Neural crest cell (in vitro differentiated cells): ENCODE measurements at places on chromosomes 16 and 17. TPM values are rescaled to one million over a fixed set of nuclear protein-coding genes. Genes with fewer than 3 reads are reported as not detected.

The YBX2 gene
- 0.54 and 0.96 TPM in 2 replicates for total RNA-seq

The PIK3R5 gene
- total RNA-seq: 0.52 and 1.4 TPM in 2 replicates

The SPATA22 gene
- not detected in 2 replicates for total RNA-seq

The HEATR9 gene
- not detected in 2 replicates for total RNA-seq

The C17orf107 gene
- 1.7 and 1.8 TPM in 2 replicates for total RNA-seq

The PTX4 gene
- 0.28 TPM in 1 of 2 replicates, not detected in the other for total RNA-seq

The KRTAP4-4 gene
- not detected in 2 replicates for total RNA-seq

The KLHL10 gene
- total RNA-seq: not detected in 2 replicates

The KRTAP1-5 gene
- not detected in 2 replicates for total RNA-seq

The MT3 gene
- not detected in 2 replicates for total RNA-seq

The C17orf100 gene
- total RNA-seq: 3.2 and 3.7 TPM in 2 replicates

The CIBAR2 gene
- total RNA-seq: not detected in 2 replicates

The NPIPA3 gene
- 1.7 TPM in 1 of 2 replicates, not detected in the other for total RNA-seq

The PYDC1 gene
- not detected in 2 replicates for total RNA-seq

The KCNJ12 gene
- 6.1 and 6.6 TPM in 2 replicates for total RNA-seq

The VAT1L gene
- total RNA-seq: 4.8 and 5.2 TPM in 2 replicates

DNA sequence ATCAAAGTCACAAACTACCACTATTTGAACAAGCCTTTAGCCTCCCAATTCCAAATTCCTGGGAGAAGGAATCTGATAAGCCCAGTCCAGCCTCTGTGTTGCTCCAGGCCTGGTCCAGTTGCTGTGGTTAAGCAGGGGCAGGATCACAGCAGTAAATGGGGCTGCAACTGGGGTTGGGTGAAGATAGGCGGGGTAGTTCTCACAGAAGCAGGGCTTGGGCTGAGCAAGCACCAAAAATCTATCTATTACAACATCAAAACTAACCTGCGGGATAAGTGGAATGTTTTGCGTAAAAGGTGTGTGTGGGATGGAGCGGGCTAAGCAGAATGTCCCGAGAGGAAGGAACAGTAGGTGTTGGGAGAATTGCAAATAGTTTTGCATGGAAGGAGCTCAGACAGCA lies 23.0 kb upstream of the RNF135 start:
- H3K27ac ChIP-seq: peak overlapping the region; percentile 48
- DNase-seq: no peak

GRCh38 chr17:77303620-77304019 lies 162.9 kb downstream of the SEC14L1 start:
- H3K4me3 ChIP-seq: no peak overlapping the region
- DNase-seq: no peak
- no peak overlapping the region for H3K27ac ChIP-seq
- H3K27me3 ChIP-seq: no peaks in the 10 kb centered on the region
- no peaks in the 10 kb centered on the region for H3K36me3 ChIP-seq

- H3K27me3 ChIP-seq: peaks cover 2% of the 10 kb centered on the region
- H3K27ac ChIP-seq: no peak overlapping the region
- peak; percentile 44 for DNase-seq
- H3K36me3 ChIP-seq: peaks cover 25% of the 10 kb centered on the region
- H3K4me3 ChIP-seq: peak overlapping the region; percentile 35
Measured at GRCh38 chr16:48353565-48354163, 31.5 kb downstream of the SIAH1 start.

DNA sequence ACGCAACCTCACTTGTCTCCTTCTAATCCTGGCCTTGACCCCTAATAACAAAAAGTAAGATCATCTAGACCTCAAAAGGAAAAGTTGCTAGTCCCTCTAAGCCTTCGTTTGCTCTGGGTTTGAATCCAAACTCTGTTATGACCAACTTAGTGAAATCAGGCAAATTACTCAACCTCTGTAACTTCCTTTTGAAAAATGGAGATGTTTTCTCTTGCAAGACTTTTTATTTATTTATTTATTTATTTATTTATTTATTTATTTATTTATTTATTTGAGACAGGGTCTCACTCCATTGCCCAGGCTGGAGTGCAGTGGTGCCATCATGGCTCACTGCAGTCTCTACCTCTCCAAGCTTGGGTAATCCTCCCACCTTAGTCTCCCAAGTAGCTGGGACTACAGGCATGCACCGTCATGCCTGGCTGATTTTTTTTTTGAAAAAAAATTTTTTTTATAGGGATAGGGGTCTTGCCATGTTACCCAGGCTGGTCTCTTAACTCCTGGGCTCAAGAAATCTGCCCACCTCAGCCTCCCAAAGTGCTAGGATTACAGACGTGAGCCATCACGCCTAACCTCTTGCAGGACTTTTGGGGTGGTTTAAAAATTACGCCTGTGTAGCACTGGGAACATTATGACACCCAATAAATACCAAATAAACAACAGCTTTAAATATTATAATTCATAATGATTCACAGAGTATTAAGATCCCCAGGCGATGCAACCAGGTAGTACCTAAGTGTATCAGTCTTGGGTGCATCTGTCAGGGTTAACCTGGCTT lies 63.4 kb downstream of the PITPNC1 start:
- H3K36me3 ChIP-seq: no peaks in the 10 kb centered on the region
- H3K27ac ChIP-seq: no peak overlapping the region
- DNase-seq: no peak
- peak overlapping the region; percentile 39 for H3K4me3 ChIP-seq

- H3K4me1 ChIP-seq: peaks cover 6% of the 10 kb centered on the region
- H3K27me3 ChIP-seq: peaks cover 80% of the 10 kb centered on the region
Measured at GRCh38 chr16:86354641-86355513, 155.4 kb upstream of the FOXF1 start.

- H3K36me3 ChIP-seq: no peaks in the 10 kb centered on the region
- H3K27ac ChIP-seq: no peak overlapping the region
- peaks cover 13% of the 10 kb centered on the region for H3K27me3 ChIP-seq
- H3K4me1 ChIP-seq: peaks cover 6% of the 10 kb centered on the region
- no peak for DNase-seq
- H3K4me3 ChIP-seq: no peak overlapping the region
Measured at GRCh38 chr17:34130544-34130943, 124.5 kb upstream of the CCL2 start.

- no peak for DNase-seq
- H3K36me3 ChIP-seq: peaks cover 7% of the 10 kb centered on the region
- H3K27ac ChIP-seq: no peak overlapping the region
- H3K4me1 ChIP-seq: no peaks in the 10 kb centered on the region
- H3K27me3 ChIP-seq: no peaks in the 10 kb centered on the region
- H3K4me3 ChIP-seq: no peak overlapping the region
Measured at GRCh38 chr17:22128171-22128570, 435.8 kb downstream of the KCNJ18 start.

GRCh38 chr16:14472357-14472756 lies 157.7 kb downstream of the PARN start:
- no peaks in the 10 kb centered on the region for H3K27me3 ChIP-seq
- no peaks in the 10 kb centered on the region for H3K4me1 ChIP-seq
- H3K4me3 ChIP-seq: no peak overlapping the region
- H3K27ac ChIP-seq: no peak overlapping the region
- no peak for DNase-seq

DNA sequence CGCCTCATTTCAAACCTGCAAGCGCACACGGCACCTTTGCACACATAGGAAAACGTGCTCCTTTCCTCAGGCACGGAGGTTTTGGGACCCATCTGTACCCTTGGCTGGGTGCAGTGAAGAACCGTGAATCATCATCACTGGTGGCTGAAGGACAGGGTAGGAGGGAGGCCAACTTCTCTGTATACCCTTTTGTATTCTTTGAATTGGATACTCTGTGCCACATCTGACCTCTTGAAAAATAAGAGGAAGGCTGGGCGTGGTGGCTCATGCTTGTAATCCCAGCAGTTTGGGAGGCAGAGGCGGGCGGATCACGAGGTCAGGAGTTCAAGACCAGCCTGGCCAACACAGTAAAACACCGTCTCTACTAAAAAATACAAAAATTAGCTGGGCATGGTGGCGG lies 11.7 kb downstream of the GPRC5B start:
- H3K27ac ChIP-seq: no peak overlapping the region
- H3K4me3 ChIP-seq: no peak overlapping the region

- H3K4me1 ChIP-seq: peaks cover 46% of the 10 kb centered on the region
- peak overlapping the region; percentile 96 for H3K4me3 ChIP-seq
- H3K36me3 ChIP-seq: peaks cover 4% of the 10 kb centered on the region
- peaks cover 23% of the 10 kb centered on the region for H3K27me3 ChIP-seq
Measured at GRCh38 chr17:38751144-38751807, 1.3 kb upstream of the PSMB3 start.

DNA sequence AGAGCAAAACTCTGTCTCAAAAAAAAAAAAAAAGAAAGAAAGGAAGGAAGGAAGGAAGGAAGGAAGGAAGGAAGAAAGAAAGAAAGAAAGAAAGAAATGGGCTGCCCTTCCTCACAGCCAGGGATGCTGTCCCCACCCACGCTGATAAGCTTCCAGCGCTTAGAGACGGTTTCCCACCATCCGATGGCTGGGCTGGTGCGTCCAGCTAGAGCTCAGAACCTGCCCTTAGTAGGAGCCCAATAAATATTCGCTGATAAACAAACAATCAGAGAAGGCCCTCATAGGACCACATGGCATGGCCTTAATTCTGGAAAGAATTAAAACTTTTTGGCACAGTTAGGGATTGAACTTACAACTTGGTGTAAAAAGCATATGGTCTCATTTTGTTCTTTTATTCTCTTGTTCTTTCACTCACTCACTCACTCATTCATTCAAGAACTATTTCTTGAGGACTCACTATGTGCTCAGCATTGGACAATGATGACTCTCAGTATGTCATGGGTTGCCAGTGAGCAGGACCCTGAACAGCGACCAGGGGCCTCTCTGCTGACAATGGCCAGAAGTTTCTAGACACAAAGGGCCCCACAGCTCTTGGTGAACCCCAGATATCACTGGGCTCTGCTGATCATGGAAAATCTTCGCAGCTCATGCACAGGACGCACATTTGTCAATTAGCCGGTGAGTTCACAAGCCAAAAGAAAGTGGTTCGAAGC lies 32.5 kb upstream of the TNRC6C start:
- no peaks in the 10 kb centered on the region for H3K36me3 ChIP-seq
- H3K27me3 ChIP-seq: peaks cover 9% of the 10 kb centered on the region
- DNase-seq: no peak
- H3K4me3 ChIP-seq: no peak overlapping the region
- H3K27ac ChIP-seq: no peak overlapping the region

DNA sequence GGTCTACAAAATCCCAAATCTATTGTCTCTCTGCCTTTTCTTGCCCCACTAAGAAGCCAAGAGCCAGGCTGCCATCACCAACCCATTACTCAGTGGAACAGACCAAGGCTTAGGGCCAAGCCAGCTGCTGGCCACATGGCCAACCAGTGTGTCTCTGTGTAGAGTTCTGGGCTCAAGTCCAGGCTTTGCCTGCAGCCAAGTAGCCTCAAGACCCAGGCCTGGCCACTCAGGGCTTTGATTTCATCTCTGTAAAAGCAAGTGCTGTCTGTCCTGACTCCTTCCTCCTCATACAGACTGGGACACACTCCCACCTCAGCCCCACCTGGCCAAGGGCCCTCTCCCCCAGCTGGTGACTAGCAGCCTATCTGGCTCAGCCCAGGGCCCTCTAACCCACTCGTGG lies 14.6 kb downstream of the SREBF1 start:
- peaks cover 8% of the 10 kb centered on the region for H3K27me3 ChIP-seq
- H3K36me3 ChIP-seq: peaks cover 9% of the 10 kb centered on the region
- DNase-seq: no peak
- peak overlapping the region; percentile 78 for H3K4me3 ChIP-seq
- peak overlapping the region; percentile 50 for H3K27ac ChIP-seq

GRCh38 chr16:54266363-54266955 lies 20.1 kb downstream of the IRX3 start:
- DNase-seq: no peak
- no peak overlapping the region for H3K4me3 ChIP-seq
- H3K36me3 ChIP-seq: no peaks in the 10 kb centered on the region
- H3K27ac ChIP-seq: no peak overlapping the region
- peaks cover 8% of the 10 kb centered on the region for H3K27me3 ChIP-seq

- H3K36me3 ChIP-seq: peaks cover 12% of the 10 kb centered on the region
- H3K27ac ChIP-seq: no peak overlapping the region
- H3K4me3 ChIP-seq: no peak overlapping the region
- peaks cover 3% of the 10 kb centered on the region for H3K4me1 ChIP-seq
- DNase-seq: no peak
Measured at GRCh38 chr17:76405967-76406647, 21.7 kb downstream of the SPHK1 start.

DNA sequence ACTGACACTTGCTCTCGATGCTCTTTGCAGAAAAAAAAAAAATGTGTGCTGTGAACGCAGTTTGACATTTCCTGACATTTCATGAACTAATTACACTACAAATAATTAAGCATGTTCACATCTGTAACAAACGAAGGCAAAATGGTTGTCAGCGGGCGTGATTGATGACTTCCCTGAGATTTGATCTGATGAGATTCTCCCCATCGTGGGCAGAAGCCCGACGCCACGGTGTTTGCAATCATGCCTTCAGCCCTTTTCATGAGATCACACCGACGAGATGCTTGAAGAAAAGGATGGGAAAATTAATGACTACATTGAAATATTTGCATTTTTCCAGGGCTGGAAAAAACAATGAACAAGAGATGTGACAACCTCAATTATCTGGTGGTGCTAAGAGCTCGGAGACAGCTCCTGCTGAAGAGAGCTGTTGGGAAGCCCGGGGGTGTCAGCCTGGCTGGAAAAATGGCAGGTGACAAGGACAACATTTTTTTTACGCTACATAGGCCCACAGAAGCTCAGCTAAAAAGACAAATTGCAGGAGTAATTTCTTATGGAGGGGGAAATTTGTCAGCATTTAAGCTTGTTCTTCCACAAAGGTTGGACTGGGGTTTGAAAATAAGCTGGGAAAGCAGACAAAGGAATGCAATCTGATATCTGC lies 259.4 kb upstream of the IRX3 start:
- H3K4me3 ChIP-seq: peak overlapping the region; percentile 56
- H3K27me3 ChIP-seq: peaks cover 23% of the 10 kb centered on the region
- peak overlapping the region; percentile 88 for H3K27ac ChIP-seq
- no peaks in the 10 kb centered on the region for H3K36me3 ChIP-seq
- peaks cover 41% of the 10 kb centered on the region for H3K4me1 ChIP-seq

GRCh38 chr17:63833026-63833740 lies 5.7 kb upstream of the FTSJ3 start:
- H3K36me3 ChIP-seq: peaks cover 19% of the 10 kb centered on the region
- peaks cover 18% of the 10 kb centered on the region for H3K4me1 ChIP-seq
- no peak overlapping the region for H3K27ac ChIP-seq
- peak overlapping the region; percentile 61 for H3K4me3 ChIP-seq
- H3K27me3 ChIP-seq: no peaks in the 10 kb centered on the region

DNA sequence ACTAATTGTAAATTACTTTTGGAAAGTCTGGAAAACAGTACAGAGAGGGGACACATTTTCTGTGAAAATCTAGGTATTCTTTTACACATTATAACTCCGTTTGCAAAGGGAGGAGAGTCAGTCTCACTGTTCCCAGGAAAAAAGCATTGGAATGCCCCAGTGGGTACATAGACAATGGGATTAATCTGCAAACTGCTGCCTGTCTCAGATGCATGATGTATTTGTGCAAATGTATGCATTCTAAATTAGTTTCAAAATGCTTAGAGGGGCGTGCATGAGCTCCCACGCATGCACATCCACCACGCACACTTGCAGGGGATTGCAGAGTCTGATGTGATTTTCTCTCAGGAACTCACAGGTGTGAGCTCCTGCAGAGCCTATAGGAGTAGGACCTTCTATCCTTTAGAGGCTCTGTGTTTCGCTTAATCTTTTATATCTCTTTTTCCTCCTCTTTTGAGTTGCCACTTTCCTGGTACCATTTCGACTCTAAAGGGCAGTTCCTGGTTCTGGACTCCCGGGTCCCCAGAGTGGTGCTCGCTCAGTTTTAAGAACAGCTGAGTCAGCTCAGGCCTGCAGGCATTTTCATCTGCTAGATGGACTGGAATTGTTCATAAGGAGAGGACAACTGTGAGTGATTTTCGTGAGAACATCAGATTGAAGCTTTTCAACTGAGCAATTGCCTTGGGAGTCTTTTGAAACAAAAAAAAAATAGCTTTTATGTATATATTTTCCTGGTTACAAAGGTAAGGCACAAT lies 1.1 kb downstream of the BCO1 start:
- H3K4me3 ChIP-seq: no peak overlapping the region
- H3K36me3 ChIP-seq: no peaks in the 10 kb centered on the region
- no peak for DNase-seq
- no peak overlapping the region for H3K27ac ChIP-seq
- peaks cover 12% of the 10 kb centered on the region for H3K4me1 ChIP-seq
- H3K27me3 ChIP-seq: no peaks in the 10 kb centered on the region
